Mammary microvascular endothelial cell (primary cell): ENCODE measurements at places on chromosomes 7 and 10. TPM values are rescaled to one million over a fixed set of nuclear protein-coding genes. Genes with fewer than 3 reads are reported as not detected.

The DNAJC2 gene
- 9.8 and 16.4 TPM in 2 replicates for total RNA-seq

The PDE1C gene
- 7.2 and 9.5 TPM in 2 replicates for total RNA-seq

The LRRC18 gene
- total RNA-seq, result not detected in 2 replicates

The OR9A2 gene
- total RNA-seq, result not detected in 2 replicates

The CYREN gene
- total RNA-seq, result 12.8 and 20.7 TPM in 2 replicates

The DEPP1 gene
- total RNA-seq, result 32.3 and 40.5 TPM in 2 replicates

The LHPP gene
- total RNA-seq, result 5.1 and 6.3 TPM in 2 replicates

The ANXA8 gene
- not detected in 2 replicates for total RNA-seq

The ZNF503 gene
- total RNA-seq, result 2.1 and 3.9 TPM in 2 replicates

The TUBAL3 gene
- 0.07 and 0.20 TPM in 2 replicates for total RNA-seq

The UPP1 gene
- total RNA-seq, result 96.7 and 97.0 TPM in 2 replicates

The SPAM1 gene
- not detected in 2 replicates for total RNA-seq

The ZNHIT1 gene
- 176 and 199 TPM in 2 replicates for total RNA-seq

The BAZ1B gene
- total RNA-seq, result 40.0 and 40.6 TPM in 2 replicates

The CRTAC1 gene
- 0.74 and 5.6 TPM in 2 replicates for total RNA-seq
